ENCODE measurements at places on chromosomes 7 and 10.

DNA sequence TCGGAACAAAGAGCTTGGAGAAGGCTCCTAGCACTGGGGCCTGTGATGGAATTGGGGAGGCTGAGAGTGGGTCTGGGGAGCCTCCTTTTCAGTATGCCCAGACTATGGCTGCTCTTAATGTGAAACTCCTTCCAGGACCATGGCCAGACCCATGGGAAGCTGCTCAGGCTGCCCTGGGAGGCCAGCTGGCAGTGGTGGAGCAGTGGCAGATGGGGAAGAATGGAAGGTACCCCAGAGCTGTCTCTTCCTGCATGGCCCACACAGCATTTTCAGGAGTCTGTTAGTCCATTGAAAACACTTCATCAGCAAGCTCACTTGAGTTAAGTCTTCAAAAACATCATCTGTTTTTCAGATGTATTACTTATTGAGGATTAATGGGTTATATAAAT is 18.5 kb downstream of the NACAD start:
- no peak for DNase-seq

- DNase-seq, result no peak
Observed at GRCh38 chr10:74988054-74988775, 123.2 kb upstream of the SAMD8 start.

- no peak for DNase-seq
Observed at GRCh38 chr7:6446838-6447580, 745 bp downstream of the DAGLB start.

DNA sequence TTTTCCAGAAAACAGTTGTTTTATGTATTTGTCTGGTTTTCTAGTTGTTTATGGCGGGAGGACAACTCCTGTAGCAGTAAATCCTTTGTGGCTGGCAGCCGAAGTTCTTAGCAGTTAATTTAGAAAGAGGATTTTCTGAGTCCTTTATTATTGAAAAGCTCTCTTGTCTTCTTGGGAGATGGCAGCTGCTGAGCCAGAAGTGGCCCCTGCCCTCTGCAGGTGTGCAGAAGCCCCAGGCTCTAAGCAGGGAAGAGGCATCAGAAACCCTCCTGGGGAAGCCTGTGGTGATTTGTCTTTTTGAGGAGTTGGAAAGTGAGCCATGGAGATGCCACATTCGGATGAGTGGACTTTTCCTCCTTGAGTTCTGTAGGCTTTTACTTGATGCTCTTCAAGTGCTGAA is 106.3 kb downstream of the GLRX3 start:
- DNase-seq, result no peak

DNA sequence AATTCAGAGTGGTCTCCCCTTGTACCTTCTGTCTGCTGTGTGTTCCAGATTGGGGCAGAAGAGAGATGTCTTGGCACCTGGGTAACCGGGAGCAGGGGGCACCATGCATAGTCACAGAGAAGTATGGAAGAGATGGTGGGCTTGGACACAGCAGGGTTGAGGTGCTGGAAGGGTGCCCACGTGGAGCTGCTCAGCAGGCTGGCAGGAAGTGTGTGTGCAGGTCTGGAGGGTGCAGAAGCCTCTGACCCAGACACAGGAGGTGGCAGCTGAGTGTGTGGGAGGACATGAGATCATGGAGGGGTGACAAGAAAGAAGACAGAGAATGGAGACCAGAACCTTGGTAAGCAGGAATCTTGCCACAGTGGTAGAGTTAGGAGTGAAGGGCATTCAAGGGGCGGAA is 42.3 kb upstream of the DUSP5 start:
- no peak for DNase-seq
